ENCODE measurements at places on chromosomes 7 and 10.

DNA sequence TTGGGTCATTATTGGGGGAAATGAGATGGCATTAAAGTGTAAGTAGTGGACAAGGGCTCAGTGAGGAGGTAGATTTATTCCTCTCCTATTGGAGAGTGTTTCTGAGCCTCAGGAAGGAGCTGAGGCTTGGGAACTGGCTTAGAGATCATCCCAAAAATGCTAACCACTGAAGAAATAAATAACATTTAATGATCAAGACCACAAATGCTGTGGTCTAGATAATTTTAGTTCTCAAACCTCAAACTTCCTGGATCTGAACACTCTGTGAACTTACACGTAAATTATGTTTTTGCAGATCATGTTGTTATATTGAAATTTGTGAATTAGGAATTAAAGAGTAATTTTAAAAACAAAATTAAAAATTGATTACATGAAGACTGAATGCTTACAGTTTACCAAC is 27.3 kb downstream of the MDFIC start:
- DNase-seq = no peak

- DNase-seq = no peak
Observed at GRCh38 chr10:12907656-12908055, 93.9 kb downstream of the CCDC3 start.

DNA sequence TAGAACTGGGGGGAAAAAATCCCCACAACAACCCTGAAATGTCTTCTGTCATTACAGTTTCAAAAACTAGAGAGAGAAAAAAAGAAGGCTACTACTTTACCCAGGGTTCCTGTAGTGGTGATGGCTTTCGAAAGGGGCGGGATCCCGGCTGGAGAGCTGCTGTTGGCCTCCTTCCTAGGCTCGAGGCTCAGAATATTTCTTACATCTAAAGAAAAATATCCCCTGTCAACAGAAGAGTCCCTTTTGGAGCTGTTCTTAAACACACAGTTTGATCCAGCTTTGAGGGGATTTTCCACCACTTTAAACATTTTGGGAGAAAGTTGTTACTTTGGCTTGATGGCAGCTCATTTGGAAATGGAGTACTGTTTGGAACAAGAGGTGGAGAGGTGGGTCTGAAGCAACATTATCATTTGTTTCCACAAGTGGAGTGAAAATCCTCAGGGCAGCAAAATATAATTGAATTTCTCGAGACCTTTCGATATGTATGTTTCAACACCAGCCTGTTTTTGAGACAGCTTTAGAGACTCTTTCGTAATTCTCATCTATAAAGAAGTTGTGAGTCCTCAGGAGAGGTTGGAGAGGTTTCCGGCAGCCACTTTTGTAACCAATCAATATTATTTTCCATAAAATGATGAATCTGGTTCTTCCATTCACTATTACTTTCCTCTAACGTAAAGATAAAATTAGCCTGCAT is 5.1 kb downstream of the HOXA13 start:
- no peak for DNase-seq

GRCh38 chr10:103102195-103102594 is 90.9 kb downstream of the NT5C2 start:
- no peak for DNase-seq

DNA sequence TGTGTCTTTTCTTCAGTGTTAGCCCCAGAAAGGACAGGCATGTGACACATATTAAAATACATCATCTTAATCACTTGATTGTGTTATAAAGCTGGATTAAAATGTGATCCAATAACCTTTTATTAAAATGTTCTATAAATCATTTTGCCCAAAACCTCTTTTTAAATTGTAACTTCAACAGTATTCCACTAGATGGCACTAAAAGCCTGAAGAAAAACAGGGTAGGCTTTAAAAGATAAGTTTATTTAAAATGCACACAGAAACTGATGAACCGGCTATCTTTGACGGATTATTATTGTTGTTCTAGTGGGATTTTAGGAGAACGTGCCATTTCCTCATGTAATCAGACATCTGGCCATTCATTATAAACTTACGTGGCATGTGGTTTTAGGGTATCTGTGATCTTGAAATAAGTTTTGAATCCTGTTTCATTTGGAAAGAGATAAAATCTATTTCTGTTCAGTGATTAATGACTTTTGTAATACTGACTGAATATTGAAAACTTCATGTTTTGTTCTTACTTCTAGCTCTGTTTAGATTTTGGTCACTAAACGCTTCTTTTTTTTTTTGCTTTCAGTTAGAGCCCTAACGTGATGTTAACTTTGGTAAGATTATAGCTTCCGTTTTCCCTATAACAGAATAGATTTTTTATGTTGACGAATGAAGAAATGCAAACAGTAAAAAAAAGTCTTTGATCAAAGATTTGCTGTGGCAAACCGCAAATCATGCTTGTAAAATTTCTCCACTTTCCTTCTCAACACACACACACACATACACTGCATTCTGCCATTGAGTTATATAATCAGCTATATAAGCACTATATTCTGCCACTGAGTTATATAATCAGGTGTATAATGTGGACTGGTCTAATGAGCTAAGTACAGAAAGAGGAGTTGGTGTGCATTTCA is 13.6 kb downstream of the VPS50 start:
- no peak for DNase-seq

GRCh38 chr7:122132341-122132740 is 11.7 kb downstream of the AASS start:
- DNase-seq = no peak

- DNase-seq = no peak
Observed at GRCh38 chr7:92875719-92876118, 39.3 kb upstream of the CDK6 start.

GRCh38 chr7:32179567-32179966 is 109.4 kb upstream of the PDE1C start:
- DNase-seq = no peak

DNA sequence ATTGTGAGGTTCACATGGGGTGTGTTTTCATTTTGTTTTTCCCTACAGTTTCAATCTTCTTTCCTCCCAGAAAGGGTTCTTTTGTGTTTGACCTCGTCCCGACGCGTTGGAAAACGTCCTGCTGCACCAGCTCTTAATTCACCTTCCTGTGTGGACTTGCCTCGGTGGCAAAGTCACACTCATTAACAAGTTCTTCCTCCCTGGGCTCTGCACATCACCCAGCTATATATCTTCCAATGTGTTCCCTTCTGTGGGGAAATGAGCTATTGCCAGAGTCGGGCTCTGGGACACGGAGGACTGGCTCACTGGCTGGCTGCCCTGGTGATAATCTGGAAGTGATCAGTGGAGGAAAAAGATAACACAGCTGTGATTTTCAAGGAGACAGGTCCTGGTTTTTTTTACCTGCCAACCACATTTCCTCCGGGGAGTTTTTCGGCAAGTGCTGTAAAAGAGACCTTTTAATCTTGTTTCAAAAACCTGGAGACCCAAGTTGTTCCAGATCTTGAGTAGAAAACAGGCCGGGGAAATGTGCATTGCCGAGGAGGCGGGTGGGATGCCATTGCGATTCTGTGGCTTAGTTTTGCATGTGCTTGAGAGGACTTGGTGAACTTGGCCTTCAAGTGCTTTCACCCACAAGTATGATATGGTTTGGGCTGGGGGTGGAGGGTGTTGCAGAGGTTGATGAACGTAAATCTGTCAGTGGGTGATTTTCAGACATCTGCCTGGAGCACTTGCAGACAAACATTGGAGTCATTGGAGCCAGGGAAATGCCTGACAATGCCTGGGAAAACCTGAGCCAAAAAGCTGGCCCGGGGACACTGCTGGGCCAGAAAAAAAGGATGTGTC is 96.5 kb upstream of the CREB5 start:
- no peak for DNase-seq
